Non-pigmented ciliary epithelial cell (primary cell): ENCODE measurements at places on chromosomes 6 and 20.

DNA sequence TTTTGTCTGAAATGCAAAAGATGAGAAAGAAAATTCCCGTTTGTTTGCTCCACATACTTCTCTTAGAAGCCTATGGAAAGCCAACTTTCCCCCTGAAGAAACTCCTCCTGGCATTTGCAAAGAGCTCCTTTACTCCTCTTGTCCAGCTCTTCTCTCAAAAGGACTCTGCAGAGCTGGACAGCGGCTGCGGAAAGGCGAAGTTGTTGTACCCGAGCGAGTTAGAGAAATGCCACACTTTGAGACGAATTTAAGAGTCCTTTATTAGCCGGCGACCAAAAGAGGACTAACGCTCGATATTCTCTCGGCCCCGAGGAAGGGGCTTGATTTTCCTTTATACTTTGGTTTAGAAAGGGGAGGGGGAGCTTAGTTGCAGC, 157.8 kb downstream of the TRIM27 start:
- DNase-seq = no peak

GRCh38 chr6:107763946-107764345, 60.2 kb downstream of the SCML4 start:
- peak; percentile 19 for DNase-seq

DNA sequence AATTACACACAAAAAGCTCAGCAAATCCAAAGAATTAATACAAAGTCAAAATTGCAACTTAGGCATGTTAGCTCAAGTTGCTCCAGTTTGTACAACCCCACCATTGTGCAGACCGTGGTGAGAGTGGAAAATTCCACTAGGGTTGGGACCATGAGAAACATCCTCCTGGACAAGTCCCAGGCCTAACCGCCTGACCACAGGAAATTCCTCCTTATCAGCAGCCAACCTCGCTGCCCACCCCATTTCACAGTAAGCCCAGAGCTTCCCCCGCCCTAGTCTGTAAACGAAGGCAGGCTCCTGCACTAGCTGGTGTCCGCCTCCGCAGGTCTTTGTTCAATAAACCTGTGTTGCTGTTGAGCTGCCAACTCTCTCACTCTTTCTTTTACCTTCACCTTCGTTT, 1023.3 kb downstream of the EYS start:
- DNase-seq = peak; percentile 86

GRCh38 chr6:36130667-36131510, 576 bp downstream of the MAPK13 start:
- no peak for DNase-seq

- DNase-seq = no peak
Observed at GRCh38 chr6:166244353-166245045, 63.7 kb downstream of the PRR18 start.

- no peak for DNase-seq
Observed at GRCh38 chr20:37152284-37152683, 26.8 kb upstream of the RPN2 start.

- DNase-seq = no peak
Observed at GRCh38 chr20:57177636-57178280, 88.7 kb downstream of the BMP7 start.

GRCh38 chr20:1579488-1579887, 22.0 kb upstream of the SIRPD start:
- no peak for DNase-seq

DNA sequence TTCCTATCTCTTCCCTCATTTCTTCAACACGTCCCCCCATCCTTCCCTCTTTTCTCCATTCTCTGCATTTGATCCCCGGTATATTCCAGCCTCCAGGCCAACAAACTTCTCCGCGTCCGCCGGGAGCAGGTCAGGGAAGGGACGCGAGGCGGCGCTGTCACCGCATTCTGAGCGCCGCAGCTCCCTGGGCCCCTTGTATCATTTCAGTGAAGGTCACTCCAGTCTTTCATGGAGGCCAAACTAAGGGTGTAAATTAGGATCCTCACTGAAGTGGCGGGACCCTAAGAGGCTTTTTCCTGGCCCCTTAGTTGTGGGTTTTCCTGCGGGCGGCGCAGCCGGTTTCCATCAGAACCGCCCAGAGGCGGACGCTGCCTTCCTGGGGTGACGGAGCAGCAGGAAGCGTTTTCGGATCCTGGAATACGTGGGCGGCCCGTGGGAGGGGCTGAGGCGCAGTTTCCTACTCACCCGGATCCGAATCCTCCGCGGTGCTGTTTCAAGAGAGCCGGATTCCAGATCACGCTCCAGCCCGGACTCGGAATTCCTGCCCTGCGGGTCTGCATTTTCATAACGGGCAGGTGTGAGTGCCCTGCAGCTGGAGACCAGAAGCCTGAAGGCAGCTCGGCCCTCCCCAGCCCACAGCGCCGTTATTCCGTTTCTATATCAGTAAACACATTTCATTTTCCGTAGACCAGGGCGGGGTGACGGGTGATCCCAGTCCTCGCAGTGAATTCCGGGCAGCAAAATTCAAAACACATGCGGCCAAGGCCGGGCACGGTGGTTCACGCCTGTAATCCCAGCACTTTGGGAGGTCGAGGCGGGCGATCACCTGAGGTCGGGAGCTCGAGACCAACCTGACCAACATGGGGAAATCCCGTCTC, 3.6 kb upstream of the MICA start:
- DNase-seq = peak; percentile 68

- DNase-seq = no peak
Observed at GRCh38 chr6:54519161-54519560, 210.9 kb downstream of the TINAG start.

DNA sequence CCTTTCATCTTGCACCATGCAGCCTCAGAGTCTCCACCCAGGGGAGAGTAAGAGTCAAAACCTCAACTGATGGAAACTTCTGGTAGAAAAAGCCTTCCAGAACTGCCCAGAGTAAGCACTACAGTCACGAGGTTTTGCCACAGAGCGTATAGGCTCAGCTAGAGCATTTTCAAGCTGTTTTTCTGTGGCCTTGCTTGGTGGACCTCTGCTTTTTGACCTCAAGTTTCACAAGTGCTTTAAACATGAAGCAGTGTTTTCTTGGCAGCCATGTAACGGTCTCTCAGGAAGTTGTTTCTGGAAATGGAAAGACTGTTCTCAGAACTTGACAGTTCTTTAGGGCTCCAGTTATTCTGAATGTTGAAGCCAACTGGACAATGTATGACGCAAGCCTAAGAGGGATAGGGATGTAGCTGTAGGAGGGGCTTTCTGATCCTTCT, 146.5 kb downstream of the ZDHHC14 start:
- DNase-seq = no peak

DNA sequence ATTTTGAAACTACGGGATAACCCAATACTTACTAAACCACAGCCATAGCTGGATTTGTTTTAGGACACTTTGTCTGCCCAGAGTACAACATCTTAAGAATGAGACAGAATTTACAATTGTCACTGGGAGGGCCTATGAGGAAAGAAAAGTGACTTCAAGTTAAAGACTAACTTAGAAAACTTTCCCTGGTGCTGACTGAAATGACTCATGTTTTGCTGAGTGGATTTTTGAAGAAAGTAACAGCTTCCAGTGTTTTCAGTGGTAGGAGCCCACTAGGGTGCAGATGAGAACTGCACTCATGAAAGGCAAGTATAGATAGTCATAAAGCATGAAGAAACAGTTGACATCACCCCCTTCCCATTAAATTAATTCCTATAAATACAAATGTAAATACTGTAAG, 988.2 kb upstream of the MAP3K7 start:
- no peak for DNase-seq

DNA sequence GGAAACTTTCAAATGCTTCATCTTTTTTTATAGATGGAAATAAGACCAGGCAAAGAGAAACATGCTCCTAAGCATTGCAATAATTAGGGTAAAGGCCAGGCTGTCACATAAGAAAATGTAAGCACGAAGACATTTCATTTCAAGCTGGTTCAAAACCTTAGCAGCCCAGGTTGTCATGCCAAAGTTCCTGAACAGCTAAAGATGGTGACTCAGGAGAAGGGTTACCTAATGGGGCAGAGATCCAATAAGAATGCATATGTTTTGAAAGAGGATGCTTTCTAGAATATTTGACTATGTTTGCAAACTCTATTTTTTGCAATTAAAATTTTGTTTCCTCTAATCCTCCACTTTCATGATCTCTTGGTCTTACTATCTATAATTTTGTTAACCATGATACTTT, 65.6 kb upstream of the PHACTR2 start:
- no peak for DNase-seq

- no peak for DNase-seq
Observed at GRCh38 chr6:25138233-25138933, 140.8 kb upstream of the CARMIL1 start.

GRCh38 chr20:48661575-48662455, 166.0 kb downstream of the PREX1 start:
- no peak for DNase-seq

- no peak for DNase-seq
Observed at GRCh38 chr6:15376900-15377487, 131.1 kb downstream of the JARID2 start.

DNA sequence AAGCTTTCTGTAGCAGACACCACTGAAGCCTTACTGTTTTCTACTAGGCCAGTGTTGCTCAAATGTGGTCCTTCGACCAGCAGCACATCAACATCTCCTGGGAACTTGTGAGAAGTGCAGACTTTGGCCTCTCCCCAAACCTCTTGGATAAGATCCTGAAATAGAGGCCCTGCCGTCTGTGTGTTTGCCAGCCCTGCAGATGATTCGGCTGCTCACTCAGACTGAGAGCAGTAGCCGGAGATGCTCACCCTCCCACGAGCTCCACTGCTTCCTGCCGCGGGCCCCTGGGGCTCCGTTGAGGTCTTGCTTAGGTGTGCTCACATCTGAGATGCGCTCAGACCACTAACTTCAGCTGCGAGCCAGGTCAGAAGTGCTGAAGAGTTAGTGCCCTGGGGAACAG, 129.5 kb upstream of the SSTR4 start:
- DNase-seq = no peak

DNA sequence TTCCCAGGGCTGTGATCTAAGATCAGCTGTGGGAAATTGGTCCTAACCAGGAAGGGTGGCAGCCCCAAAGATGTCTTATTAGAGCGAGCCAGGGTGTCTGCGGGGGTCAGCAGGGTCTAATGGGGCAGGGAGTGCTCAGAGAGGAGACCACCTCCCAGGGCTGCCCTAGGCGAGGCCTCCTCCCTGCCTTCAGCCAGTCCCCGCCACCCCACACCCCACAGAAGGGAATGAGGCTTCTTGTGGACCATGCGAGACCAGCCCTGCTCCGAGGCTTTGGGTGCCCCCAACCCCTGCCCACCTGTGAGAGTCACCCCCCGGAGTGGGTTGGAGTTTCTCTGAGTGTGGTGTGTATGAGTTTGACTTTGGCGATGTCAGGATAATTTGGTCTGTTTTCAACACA, 37.8 kb downstream of the SYNJ2 start:
- no peak for DNase-seq

- DNase-seq = no peak
Observed at GRCh38 chr6:150788089-150788488, 77.4 kb upstream of the MTHFD1L start.

DNA sequence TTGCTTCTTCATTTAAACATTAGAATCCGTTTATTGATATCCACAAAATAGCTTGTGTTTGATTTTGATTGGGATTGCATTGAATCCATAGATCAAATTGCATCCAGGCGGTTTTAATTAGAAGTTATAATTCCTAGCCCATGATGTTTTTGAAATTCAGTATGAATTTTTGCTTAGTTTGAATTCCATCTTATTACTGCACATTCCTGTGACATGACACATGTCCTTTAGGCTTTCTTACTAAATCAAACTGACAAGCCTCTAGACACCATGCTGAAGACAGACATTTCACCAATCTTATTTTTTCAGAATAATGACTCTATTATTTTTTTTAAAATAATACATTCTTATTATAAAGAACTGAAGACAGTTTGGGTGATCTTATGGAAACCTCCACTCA, 21.4 kb upstream of the PI16 start:
- peak; percentile 30 for DNase-seq

DNA sequence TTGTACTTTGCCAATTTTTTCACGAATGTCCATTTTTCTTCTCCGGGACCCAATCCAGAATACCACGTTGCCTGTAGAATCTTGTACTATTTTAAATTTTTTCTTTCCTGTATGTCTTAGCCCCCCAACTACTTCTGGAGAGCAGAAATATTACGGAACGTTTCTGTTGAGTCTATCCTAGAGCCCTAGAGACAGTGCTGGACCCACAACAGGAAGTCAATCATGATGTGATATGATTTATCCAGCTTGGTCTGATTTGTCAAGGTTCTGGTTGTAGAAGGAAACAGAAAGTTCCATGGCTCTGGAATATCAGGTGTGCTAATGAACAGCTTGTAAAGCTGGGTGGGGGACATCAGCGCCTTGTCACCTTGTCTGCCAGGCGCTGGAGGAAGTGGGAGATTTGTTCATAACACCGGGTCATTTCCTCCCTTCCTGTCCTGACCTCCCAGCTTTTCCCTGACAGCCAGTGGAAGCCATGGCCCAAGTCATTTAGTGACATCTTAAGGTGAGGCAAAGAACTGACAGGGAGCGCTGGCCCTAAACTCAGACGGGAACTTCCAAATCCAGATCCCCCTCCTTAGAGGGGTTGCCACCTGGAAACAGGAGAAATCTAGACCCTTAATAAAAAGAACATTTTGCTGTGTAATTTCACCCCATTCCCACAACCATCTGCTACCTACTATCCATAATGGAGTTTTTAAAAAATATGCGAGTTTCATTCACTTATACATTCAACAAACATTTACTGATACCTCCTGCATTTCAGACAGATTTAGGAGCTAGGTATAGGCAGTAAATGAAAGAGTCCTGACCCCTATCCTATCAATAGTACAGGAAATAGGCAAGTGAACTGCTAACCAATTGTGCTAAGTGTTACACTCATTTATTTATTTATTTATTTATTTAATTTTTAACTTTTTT, 130.5 kb downstream of the ZFP64 start:
- DNase-seq = no peak

- DNase-seq = no peak
Observed at GRCh38 chr6:13761361-13762036, 49.9 kb upstream of the RANBP9 start.

DNA sequence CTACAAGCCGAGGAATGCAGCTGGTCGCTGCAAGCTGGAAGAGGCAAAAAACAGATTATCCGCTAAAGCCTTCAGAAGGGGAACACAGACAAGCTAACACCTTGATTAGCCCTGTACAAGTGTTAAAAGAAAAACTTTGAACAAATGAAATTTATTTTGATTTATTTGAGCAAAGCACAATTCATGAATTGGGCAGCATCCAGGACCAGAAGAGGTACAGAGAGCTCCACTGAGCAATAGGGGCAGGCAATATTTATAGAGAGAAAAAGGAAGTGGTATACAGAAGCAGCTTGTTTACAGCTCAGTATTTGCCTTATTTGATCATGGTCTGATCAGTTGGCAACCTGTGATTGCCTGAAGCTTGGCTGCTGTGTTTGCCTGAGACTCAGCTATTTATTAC, 17.6 kb downstream of the HLA-DOB start:
- no peak for DNase-seq
